Cortex of kidney (tissue), 1 donor: ENCODE measurements at places on chromosomes 13 and 19.

GRCh38 chr13:51156648-51157047 lies 45.6 kb upstream of the C13orf42 start:
- no peak for DNase-seq

- DNase-seq, result no peak
Measured at GRCh38 chr13:110409581-110409992, 102.5 kb downstream of the COL4A2 start.

GRCh38 chr13:22862478-22862877 lies 318.3 kb upstream of the SGCG start:
- DNase-seq, result no peak

DNA sequence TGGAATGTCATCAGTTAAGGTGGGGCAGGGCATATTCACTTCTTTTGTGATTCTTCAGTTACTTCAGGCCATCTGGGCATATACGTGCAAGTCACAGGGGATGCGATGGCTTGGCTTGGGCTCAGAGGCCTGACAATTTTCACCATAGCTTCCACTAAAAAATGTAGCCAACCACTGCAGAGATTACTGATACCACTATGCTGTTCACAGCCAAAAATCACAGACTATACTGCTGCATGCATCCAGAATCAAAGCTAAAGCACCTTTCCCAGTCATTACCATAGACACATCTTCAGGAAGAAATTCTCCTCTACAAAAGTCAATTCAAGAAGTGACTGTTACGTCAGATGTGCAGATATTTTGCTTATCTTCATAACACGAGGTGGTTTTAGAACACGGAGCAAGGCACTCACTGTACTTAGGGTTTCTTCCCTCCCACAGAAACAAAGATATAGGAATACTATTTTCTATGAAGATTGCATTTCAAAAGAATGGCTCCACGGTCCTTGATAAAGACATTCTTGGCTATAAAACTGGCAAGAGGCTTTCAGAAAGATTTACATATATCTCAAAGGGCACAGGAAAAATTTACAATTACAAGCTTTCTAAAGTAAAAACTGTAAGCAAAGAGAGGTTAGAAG lies 1556.6 kb upstream of the PRR20A start:
- no peak for DNase-seq

DNA sequence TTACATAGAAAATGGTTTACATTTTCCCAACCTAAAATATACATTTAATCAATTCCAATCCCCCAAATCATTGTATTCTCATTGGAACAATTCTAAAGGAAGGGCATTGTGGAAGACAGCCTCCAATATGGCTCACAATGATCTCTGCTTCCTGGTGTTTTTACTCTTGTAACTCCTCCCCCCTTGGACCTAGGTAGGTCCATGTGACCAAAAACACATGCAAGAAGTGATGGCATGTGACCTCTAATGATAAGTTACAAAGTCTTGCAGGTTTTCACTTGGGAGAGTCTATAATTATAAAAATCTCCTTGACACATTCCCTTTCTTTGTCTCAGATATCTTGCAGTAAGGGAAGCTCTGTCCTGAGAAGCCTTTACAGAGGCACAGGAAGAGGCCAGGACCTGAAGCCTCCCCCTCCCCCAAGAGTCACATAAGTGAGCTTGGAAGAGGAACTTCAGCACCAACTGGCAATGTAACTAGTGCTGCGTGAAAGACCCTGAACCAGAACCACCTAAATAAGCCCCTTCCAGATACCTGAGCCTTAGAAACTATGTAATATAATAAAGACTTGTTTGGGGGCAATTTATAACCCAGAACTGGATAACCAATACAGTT lies 816.2 kb upstream of the ATXN8OS start:
- no peak for DNase-seq

GRCh38 chr19:8526345-8527091 lies 12.6 kb upstream of the ZNF414 start:
- DNase-seq, result no peak

DNA sequence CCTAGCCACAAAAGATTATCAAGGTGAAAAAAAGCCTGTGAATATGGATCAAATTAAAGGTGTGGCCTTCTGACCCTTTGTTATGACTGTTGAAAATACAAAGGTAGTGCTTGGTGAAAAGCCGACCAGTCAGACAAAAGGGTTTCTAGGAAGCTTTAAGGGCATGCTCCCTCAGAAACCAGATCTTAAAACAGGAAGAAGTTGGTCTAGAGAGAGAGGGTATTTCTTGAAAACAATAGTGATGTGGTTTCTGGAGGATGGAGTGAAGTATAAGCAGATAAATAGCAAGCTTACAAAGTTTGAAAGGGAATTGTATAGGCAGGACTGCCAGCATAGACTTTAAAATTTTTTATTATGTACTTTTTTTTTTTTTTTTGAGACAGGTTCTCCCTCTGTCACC lies 5.0 kb upstream of the EID2 start:
- DNase-seq, result no peak
